ENCODE measurements at places on chromosomes 12 and 14.

GRCh38 chr12:109640961-109641360 lies 67.4 kb downstream of the MVK start:
- no peak for DNase-seq

GRCh38 chr12:101045486-101046464 lies 164.3 kb downstream of the SLC5A8 start:
- no peak for DNase-seq

GRCh38 chr14:105141486-105142281 lies 26.9 kb downstream of the JAG2 start:
- no peak for DNase-seq

DNA sequence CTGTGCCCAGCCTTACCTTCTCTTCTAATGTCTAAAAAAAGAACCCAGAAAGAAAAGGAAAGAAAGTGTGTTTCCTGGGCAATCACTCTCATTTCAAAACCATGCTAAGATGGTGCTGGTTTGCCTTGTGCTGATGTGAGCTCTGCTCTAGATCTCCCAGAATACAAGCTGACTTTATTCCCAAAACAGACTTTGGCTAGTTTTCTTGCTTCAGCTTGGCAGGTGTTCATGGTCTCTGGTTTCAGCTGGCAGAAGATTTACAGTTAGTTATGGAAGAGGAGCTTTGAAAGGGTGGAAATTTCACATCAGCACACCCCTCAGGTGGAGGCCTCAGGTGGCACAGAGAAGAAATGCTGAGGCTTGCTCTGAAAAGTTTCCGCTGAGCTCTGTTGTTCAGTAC lies 34.4 kb downstream of the PPP1R36 start:
- no peak for DNase-seq

DNA sequence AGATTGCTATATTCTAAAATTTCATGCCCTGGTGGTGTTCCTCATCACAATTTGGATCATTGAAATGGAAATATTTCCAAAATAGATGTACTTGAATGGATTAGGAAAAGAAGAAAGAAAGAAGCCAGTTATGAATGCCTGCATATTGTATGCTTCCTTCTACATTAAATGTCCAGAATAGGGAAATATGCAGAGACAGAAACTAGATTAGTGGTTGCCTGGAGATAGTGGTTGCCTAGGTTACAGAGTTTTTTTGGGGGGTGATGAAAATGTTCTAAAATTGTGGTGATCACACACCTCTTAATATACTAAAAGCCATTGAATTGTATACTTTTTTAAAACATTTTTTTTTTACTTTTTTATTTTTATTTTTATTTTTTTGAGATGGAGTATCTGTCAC lies 18.0 kb downstream of the TUBA1A start:
- DNase-seq, result no peak

DNA sequence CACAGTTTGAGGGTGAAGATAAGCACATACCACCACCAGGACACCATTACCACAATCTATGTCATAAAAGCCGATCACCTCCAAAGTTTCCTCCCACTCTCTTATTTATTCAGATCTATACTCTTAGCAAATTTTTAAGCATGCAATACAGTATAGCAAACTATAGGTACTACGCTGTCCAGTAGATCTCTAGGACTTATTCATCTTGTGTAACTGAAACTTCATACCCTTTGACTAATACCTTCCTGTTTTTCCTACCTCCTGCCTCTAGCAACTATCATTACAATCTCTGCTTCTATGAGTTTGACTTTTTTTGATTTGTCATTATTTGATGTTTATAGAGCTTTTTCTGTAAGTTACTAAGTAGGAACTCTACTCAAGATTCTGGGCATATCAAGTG lies 84.5 kb upstream of the MANSC4 start:
- DNase-seq, result no peak

DNA sequence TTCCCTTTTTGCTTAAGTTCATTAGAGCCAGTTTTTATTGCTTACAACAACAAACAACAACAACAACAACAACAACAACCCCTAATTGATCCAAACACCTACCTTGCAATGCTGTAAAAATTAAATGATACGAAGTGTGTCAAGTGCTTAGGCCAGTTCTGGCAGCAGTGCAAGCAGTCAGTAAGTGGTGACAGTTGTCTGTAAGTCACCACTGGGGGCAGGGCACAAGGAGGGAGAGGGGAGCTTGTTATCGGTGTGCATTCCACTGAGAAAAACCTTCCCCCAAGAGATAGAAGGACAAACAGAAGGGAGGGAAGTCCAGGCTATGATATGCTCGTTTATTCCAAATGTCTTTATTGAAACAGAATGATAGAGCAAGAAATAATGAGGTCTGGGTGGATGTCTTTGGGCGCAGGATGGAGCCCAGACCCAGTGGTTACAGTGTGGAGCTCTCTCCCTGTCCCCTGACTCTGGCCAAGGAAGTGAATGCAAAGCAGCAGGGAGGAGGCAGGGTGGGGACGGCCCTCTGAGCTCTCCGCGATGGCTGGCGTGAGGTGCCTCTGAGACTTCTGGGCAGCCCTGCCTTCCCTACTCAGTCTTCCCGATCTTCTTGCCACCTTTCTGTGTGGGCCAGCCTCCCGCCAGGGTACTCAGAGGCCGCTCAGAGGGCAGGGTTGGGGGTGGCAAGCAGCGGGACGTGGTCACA lies 6.5 kb downstream of the SLC22A17 start:
- DNase-seq, result no peak

DNA sequence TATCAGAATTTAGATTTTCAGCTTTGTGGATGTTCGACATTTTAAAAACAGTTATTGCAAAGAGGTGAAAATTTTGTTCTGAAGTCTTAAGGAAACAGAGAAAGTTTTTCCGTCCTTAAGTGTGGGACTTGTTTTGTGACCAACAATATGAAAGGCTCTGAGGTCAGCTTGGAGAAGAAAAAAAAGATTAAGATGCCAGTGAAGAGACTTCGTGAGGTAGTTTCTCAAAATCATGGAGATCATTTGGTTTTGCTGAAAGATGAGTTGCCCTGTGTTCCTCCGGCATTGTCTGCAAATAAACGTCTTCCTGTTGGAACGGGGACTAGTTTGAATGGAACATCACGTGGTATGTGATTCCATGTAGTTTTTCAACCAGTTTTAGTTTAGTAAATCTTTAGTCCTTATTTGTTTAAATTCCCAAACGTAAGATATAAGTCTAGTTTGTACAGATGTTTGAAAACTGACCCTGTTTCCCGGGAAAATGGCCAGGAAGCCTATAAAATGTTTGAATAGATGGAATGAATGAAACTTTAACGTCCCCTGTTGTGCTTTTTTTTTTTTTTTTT lies 682 bp downstream of the KIAA0586 start:
- no peak for DNase-seq

- DNase-seq, result no peak
Observed at GRCh38 chr14:104599446-104599845, 5.1 kb downstream of the TMEM179 start.

GRCh38 chr14:59107819-59108218 lies 80.6 kb upstream of the DAAM1 start:
- DNase-seq, result no peak

GRCh38 chr12:28232211-28232928 lies 42.1 kb downstream of the CCDC91 start:
- no peak for DNase-seq

DNA sequence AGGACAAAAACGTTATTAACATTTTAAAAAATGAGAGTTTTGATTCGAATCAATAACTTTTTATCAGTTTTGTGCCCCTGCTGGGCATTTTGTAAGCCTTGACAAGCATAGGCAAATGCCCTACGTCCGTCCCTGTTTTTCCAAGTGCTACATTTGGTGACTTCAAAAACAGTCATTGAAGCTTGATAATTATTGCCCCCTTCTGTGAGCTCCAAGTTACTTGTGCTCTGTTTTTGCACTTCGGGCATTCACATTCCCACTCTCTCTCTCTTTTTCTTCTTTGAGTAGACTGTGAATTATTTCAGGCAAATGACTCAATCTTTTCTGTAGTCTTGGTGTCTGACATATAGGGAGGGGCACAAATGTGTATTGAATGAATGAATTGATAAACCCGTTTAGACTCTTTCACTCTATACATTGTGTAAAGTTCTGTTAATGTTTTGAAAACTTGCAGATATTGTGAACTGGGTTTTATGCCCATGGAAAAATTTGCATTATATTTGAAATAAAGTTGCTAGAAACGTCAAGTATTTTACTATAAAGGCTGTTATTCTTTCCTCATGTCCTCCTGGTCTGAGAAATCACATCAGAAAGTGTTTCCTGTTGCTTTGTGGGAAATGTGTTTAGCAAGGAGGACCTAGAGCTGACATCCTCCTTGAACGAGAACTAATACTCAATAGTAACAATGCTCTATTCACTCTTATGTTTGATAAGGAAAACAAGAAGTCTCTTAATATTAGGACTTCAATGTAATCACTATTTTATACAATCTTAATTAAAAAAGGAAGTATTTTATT lies 1.4 kb downstream of the APAF1 start:
- DNase-seq, result no peak

GRCh38 chr12:102522768-102523167 lies 42.4 kb upstream of the IGF1 start:
- no peak for DNase-seq

GRCh38 chr12:13443498-13443897 lies 247.0 kb downstream of the EMP1 start:
- no peak for DNase-seq

DNA sequence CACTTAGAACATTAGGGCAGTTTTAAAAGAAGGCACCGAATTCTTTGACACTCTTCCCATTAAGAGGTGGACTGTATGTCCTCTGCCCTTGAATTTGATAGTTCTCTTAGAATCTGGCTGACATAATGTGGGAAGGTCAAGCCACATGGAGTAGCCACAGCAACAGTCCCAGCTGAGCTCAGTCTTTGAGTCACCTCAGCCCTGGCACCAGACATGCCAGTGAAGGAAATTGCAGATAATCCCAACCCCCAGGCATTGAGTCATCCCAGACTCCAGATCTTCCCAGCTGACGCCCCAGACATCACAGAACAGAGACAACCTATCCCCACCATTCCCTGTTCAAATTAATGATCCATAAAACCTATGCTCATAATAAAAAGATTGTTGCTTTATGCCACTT lies 83.4 kb downstream of the GTF2A1 start:
- DNase-seq, result no peak

DNA sequence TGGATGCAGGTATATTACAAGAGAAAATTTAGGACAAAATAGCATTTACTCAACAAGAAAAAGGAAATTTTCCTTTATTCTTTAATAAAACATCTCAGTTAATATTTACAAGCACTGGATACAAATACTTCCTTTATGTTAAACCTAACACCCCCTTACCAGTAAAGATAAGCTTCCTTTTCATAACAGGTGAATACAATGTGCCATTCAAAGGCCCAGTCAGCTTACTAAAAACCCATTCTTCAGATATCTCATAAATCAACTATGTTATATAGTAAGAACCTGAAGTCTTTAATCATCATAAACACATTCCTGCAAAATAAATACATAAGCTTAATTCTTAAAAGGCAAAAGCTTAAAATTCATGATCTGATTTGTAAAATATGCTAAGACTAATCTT lies 52.6 kb downstream of the LRP6 start:
- DNase-seq, result no peak

DNA sequence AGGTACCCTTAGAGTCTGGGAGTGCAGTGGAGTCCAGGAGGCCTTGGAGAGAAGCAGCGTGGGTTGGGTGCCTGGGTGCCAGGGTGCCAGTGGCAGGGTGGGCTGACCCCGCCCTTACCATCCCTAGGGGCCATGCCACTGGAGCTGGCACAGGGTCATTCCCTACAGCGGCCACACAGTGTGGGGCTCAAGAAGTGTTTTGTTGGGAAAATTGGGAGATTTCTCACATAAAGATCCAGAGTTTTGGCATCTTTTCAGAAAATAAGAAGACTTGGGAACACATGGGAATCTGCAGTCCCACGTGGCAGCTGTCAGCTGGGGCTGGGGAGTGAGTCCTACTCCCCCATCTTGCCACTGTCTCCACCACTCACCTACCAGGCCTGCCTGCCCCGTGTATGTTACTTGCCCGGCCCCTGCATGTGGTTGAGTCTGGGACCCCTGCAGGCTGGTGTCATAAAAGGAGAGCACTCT lies 4.2 kb downstream of the VASH1 start:
- DNase-seq, result no peak

GRCh38 chr14:101217616-101218371 lies 314.3 kb upstream of the RTL1 start:
- no peak for DNase-seq

- DNase-seq, result no peak
Observed at GRCh38 chr14:106826833-106827369, 1300.5 kb downstream of the TMEM121 start.

GRCh38 chr14:80315681-80316080 lies 104.4 kb upstream of the DIO2 start:
- DNase-seq, result no peak

- no peak for DNase-seq
Observed at GRCh38 chr14:91375720-91376452, 41.7 kb downstream of the CCDC88C start.

- DNase-seq, result no peak
Observed at GRCh38 chr12:110908377-110909152, 11.8 kb downstream of the MYL2 start.

DNA sequence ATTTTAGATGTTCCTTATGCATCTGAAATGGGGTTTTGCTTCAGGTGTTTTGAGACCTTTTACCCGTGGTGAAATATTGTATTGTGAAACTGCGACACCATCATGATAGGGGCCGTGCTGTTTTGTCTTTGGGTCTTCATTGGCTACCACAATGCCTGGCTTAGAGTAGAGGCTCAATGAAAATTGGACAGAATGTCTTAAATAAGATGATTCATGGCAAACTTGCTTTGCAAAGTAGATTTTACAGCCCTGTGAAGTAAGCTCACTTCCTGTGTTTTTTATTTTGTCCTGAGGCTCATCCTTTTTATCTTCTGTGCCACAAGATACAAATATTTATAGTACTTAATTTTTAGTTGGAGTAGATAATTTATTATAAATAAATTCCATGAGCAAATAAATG lies 111.3 kb upstream of the FRMD6 start:
- no peak for DNase-seq

DNA sequence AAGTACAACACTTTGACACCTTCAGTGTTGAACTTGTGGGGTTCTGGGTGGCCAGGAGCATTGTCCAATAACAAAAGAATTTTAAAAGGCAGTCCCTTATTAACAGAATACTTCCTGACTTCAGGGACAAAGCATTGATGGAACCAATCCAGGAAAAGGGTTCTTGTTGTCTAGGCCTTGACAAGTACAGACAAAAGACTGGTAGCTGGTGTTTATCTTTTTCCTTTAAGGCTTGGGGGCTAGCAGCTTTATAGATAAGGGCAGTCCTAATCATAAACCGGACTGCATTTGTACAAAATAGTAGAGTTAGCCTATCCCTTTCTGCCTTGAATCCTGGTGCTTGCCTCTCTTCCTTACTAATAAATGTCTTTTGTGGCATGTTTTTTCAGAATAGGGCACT lies 27.4 kb downstream of the FAM177A1 start:
- DNase-seq, result no peak

- no peak for DNase-seq
Observed at GRCh38 chr12:94144781-94145180, 3.6 kb upstream of the PLXNC1 start.

GRCh38 chr12:68175557-68176061 lies 16.1 kb upstream of the IFNG start:
- peak; percentile 38 for DNase-seq
